Stimulated activated CD8-positive, alpha-beta memory T cell treated with anti-CD3 and anti-CD28 coated beads, Interleukin-4, amount 100 ng/mL, for 48 hours (primary cell): ENCODE measurements at places on chromosomes 4 and X.
A peak's percentile ranks its signal among the peaks of the same experiment; 100 is the strongest.

DNA sequence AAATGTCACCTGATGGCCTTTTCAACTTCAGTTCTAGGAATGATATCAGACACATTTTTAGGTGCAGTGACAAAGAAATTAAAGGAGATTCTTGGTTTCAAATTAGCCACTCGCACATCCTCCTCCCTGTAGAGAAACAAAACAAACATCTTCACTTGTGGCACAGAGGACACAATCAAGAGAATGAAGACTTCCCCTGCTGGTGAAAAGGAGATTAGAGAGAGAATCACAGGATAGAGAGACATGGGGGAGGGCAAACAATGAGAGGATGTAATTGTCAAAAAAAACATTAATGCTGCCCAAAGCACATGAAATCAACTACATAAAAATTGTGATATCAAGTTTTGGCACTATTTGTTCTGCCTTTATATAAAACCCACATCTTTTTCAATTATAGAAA is 34.5 kb downstream of the ACE2 start:
- no peak for DNase-seq

DNA sequence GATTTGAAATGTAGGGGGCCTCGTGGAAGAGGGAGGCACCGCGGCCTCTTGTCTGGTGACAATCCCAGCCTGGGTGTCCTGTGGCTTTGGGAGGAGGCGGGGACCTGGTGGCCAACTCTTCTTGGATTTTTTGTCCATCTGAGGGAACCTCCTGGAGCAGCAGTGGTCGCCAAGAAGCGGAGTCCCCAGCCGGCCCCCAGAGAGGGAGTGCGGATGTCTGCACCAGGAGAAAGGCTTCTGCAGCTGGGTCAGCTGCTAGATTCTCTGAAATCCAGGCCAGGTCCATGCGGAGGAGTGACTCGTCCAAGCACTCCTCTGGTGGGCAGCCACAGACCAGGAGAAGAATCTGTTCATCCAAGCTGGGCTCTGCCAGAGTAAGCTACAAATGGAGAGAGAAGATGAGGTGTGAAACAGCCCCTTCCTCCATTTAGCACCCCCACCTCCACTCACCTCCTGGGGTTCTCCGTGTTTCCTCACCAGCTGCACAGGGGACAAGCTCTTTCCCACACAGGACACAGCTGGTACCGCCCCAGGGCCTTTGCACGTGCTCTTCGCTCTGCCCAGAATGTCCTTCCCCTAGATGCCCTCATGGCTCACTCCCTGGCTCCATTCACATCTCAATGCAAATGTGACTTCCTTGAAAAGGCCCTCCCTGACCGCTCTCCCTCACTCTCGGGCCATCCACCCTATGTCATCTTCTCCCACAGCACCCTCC is 27.6 kb downstream of the C4orf50 start:
- no peak for DNase-seq

- no peak for DNase-seq
These were observed 58.0 kb upstream of the ZFP42 start for GRCh38 chr4:187937557-187937956.

DNA sequence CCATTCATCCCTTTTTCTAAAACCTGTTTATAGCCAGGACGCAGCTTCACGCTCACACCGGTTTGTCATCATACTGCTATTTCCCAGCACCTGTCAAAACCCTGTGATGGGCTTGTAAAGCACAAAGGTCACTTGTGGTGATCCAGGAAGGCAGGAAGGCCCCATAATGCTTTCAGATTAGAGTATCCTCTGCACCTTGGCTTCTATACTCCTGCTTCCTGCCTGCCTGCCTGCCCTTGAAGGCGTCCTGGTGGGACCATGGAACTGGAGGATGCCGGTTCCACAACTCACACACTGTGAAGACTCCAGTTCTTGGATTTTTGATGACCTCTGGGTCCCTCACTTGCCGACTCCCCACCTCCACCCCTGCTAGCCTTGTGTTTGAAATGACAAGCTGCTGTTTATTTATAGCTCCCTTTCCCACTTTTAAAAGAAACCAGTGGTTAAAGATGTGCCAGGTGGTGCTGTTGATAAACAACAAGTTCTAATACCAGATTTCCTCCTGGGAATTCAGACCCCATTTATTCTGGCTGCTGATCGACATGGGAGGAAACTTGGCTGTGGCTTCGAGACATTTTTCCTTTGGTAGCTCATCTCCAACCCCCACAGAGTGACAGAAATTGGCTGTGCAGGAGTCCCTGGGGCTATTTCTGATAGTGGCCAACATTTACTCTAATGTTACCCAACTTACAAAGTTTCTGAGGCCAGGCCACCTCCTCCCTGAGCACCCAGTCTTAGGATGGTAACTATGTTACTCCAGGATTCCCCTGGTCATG is 211.5 kb downstream of the KDR start:
- no peak for DNase-seq

DNA sequence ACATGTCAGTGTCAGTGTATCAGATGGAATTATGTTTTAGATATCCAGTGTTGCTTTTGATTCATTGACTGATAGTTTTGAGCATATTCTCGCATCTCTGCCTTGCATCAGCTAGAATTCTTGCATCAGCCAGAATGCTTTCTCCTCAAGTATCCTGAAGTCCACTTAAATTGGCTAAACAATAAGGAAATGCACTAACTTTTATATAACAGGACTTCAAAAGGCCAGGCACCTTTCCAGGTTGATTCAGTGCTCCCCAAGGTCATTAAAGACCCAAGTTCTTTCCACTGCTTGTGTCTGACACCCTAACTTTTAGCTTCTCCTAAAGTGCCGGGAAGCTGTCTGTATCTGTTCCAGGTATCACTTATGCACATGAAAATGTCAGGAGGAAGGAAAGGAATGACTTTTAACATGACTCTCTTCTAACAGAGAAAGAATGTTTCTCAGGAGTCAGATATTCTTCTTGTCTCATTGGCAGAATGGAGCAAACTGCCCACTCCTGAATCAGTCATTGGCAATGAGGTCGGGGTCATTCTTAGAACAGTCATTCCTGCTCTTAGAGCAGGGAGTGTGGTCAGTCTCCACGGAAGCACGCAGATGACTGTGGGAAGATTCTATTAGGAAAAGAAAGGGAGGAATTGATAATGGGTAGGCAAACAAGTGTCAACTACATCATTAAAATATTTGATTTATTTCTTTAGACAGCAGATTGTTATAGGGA is 92.9 kb upstream of the TLL1 start:
- no peak for DNase-seq

DNA sequence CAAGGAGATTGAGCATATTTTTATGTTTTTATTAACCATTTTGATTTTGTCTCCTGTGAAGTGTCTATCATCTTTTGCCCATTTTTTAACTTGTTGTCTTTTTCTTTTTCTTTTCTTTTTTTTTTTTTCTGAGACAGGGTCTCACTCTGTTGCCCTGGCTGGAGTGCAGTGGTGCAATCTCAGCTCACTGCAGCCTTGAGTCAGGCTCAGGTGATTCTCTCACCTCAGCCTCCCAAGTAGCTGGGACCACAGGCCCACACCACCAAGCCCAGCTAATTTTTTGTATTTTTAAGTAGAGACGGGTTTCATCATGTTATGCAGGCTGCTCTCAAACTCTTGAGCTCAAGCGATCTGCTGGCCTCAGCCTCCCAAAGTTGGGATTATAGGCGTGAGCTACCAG is 4.6 kb upstream of the ADD1 start:
- peak; percentile 18 for DNase-seq
